ENCODE measurements at places on chromosomes 7 and 10. TPM values are rescaled to one million over a fixed set of nuclear protein-coding genes. Genes with fewer than 3 reads are reported as not detected.

DNA sequence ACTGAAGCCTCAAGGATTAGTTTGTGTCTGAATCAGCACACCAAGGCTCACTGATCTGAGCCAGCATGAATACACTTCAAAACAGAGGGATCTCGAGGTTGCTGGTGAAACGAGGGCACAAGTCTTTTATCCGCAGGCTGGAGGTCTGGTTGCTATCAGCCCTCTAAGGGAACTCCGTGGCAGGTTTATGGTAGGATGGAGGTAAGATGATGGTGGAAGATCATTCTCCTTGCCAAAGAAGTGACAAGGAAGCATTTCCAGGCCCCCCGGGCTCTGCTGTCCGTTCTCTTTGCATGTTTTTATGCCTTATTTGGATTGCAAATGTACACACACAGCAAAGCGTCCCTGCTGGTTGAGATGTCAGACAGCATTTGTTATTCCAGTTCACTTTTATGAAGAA is 268.3 kb downstream of the ARHGAP12 start:
- DNase-seq: no peak

DNA sequence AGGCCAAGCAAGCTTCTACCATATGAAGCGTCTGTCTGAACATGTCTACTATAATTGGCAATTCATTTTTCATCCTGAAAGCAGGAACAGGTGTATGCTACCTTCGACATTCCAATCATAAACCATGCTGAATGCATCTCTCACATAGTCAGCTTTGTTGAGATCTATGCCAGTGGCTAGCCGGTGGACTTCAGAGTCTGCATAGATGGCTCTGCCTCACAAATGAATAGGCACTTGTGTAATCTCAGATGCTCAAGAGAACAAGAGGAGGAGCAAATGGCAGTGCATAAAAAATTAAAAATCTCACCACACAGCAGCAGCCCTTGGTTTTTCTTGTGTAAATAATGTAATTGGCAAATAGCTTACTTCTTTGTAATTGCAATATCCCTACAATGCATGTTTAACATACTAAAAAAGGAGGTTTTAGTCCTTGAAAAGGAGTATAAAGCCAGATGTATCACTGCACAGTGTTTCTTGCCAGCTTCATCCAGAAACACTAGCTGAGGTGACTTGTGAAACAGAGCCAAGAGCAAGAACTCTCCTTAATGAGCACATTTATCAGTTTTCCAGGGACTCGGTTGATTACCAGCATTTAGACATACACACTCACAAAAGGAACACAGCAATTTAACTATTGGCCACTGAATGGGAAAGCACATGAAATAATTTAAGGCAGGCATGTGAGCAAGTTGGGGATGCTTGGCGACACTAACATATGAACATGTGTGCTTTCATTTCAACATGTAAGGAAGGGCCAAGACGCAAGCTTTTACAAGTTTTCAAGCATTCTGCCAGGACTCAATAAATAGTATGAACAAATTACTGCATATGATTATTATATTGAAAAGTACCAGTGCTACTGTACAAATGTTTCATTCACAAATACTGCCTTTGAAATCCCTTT is 249.9 kb upstream of the PLXNA4 start:
- DNase-seq: no peak

DNA sequence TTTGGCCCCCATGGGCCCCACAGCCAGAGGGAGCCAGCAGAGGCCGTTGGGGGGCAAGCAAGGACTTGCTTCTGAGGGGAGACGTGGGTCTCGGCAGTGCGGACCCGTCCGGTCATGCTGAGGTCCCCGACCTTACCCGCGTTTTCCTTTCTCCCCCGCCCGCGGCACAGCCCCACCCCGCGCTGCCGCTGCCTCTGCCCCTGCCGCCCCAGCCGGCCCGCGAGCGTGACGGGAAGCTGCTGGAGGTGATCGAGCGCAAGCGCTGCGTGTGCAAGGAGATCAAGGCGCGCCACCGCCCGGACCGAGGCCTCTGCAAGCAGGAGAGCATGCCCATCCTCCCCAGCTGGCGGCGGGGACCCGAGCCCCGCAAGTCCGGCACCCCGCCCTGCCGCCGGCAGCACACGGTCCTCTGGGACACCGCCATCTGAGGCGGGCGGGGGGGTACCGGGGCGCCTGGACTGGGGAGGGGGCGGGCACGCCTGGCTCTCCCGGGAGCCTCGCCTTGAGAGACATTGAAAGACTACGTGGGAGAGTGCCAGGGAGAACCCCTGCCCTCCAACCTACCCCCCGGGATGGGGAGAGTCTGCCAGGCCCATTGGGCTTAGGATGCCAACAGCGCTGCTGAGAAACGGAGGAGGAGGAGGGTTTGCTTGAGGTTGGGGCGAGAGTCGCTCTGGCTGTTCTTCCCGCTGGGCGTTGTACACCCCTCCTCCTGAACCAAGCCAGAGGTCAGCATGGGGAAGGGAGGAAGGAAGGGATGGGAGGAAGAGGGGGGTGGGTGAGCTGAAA is 9.9 kb downstream of the NYAP1 start:
- DNase-seq: no peak

DNA sequence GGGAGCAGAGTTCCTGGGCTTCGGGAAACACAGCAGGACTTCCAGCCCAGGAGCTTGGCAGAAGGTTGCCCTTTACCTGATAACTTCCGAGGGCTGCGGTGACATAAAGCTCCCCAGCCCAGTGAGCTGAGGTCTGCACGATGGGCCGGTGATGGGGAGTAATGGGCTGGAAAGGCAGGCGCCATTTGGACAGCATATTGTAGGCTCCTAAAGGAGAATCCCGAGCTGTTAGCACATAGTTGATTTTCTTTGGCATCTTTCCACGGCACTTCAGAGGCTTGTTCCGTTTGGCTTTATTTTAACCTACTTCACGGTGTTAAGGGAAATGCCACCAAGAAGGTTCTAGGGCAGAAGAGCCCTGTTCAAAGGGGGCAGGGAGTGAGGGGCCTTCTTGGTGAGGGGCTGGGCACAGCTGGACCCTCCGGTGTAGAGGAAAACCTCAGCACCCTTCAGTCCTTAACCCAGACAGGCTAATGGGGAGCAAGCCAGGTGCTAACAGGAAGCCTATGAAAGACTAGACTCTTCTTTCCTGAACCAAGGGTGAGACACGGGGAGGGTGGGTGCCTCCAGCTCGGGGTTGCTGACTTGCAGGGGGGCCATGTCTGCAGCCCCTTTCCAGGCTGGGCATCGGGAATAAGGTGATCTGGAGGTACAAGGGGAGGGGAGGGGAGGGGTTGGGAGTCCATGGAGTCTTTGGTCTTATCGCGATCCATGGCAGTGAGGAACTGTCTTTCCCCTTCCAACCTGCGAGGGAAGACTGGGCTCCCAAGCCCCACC is 347.7 kb downstream of the GLRX3 start:
- no peak for DNase-seq

Gene MINDY3
- total RNA-seq: 15.5 TPM
